ENCODE measurements at places on chromosomes 6 and 20.
A peak's percentile ranks its signal among the peaks of the same experiment; 100 is the strongest.

- DNase-seq: no peak
- H3K27me3 ChIP-seq: no peaks in the 10 kb centered on the region
- H3K4me3 ChIP-seq: no peak overlapping the region
- H3K4me1 ChIP-seq: no peaks in the 10 kb centered on the region
- H3K36me3 ChIP-seq: no peaks in the 10 kb centered on the region
- H3K27ac ChIP-seq: no peak overlapping the region
Observed at GRCh38 chr20:52677216-52677615, 294.9 kb upstream of the TSHZ2 start.

- H3K27me3 ChIP-seq: no peaks in the 10 kb centered on the region
- peaks cover 1% of the 10 kb centered on the region for H3K4me1 ChIP-seq
- no peak overlapping the region for H3K27ac ChIP-seq
- no peak for DNase-seq
- no peaks in the 10 kb centered on the region for H3K36me3 ChIP-seq
Observed at GRCh38 chr20:53748821-53749421, 155.3 kb upstream of the ZNF217 start.

GRCh38 chr6:42045538-42046460, 4.5 kb upstream of the TAF8 start:
- H3K27me3 ChIP-seq: no peaks in the 10 kb centered on the region
- H3K36me3 ChIP-seq: no peaks in the 10 kb centered on the region
- peaks cover 5% of the 10 kb centered on the region for H3K4me1 ChIP-seq
- H3K4me3 ChIP-seq: peak overlapping the region; percentile 22

- H3K36me3 ChIP-seq: no peaks in the 10 kb centered on the region
- H3K4me1 ChIP-seq: peaks cover 7% of the 10 kb centered on the region
- DNase-seq: no peak
- H3K27ac ChIP-seq: no peak overlapping the region
Observed at GRCh38 chr6:46501136-46502089, 10.2 kb upstream of the RCAN2 start.

DNA sequence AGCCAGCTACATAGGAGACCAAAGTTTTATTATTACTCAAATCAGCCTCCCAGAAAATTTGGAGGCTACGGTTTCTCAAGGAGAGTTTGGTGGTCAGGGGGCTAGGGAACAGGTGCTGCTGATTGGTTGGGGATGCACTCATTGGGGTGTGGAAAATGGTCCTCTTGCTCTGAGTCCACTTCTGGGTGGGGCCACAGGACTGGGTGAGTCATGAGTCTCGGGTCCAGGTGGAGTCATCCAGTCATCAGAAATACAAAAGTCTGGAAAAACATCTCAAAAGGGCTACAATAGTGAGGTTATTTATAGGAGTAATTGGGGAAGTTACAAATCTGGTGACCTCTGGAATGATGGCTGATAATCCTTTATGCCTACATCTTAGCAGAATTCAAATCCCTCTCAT, 54.3 kb upstream of the SLC22A16 start:
- H3K27ac ChIP-seq: no peak overlapping the region
- H3K36me3 ChIP-seq: no peaks in the 10 kb centered on the region
- no peaks in the 10 kb centered on the region for H3K27me3 ChIP-seq
- no peaks in the 10 kb centered on the region for H3K4me1 ChIP-seq
- DNase-seq: no peak
- no peak overlapping the region for H3K4me3 ChIP-seq

DNA sequence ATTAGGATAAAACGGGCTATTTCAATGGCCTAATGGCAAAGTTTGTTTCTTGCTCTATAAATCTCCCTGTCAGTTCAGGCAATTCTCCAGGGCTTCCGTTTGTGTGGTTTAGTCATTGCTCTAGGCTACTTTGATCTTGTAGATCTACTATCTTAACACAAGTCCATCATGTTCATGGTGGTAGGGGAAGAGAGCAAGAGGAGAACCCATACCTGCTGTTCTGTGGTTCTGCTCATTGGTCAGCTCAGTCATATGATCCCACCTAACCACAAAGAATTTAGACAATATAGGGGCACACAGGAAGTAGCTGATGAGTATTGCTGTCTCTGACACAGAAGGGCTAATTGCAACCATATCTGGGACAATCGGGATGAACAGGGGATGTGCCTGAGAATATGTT, 4.9 kb upstream of the DEK start:
- H3K27ac ChIP-seq: no peak overlapping the region
- H3K36me3 ChIP-seq: no peaks in the 10 kb centered on the region
- no peaks in the 10 kb centered on the region for H3K4me1 ChIP-seq
- H3K4me3 ChIP-seq: no peak overlapping the region

DNA sequence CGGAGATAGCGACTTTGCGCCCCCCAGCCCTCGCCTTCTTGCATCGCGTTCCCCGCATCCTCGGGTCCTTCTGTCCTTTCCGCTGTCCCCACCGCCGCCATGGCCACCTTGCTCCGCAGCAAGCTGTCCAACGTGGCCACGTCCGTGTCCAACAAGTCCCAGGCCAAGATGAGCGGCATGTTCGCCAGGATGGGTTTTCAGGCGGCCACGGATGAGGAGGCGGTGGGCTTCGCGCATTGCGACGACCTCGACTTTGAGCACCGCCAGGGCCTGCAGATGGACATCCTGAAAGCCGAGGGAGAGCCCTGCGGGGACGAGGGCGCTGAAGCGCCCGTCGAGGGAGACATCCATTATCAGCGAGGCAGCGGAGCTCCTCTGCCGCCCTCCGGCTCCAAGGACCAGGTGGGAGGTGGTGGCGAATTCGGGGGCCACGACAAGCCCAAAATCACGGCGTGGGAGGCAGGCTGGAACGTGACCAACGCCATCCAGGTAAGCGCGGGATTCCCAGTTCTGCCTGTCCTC, 401 bp downstream of the SLC32A1 start:
- no peaks in the 10 kb centered on the region for H3K4me1 ChIP-seq
- no peak overlapping the region for H3K27ac ChIP-seq
- no peak for DNase-seq
- no peaks in the 10 kb centered on the region for H3K27me3 ChIP-seq

DNA sequence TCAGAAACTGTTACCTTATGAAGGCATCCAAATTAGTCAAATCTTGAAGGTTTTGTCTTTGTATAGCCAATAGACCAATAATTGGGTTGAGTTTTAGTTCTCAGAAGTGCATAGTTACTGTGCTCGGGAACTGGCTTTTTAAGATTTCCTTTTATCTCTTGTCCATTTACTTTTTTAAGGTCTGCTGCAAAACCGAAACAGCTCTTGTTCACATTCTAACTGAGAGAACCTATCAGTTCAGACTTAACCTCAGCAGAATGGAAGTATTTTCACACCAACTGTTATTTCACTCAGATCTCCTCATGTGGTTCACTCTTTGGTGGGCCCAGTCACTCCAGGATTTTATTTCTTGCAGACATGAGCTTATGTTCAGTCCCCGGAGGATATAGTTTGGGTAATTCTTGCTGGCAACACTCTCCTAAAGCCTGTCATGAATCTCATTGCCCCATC, 55.5 kb downstream of the TPBG start:
- H3K4me3 ChIP-seq: no peak overlapping the region
- no peaks in the 10 kb centered on the region for H3K4me1 ChIP-seq
- no peak for DNase-seq
- H3K27me3 ChIP-seq: no peaks in the 10 kb centered on the region
- no peaks in the 10 kb centered on the region for H3K36me3 ChIP-seq

- DNase-seq: no peak
- H3K27me3 ChIP-seq: no peaks in the 10 kb centered on the region
- no peak overlapping the region for H3K27ac ChIP-seq
- H3K36me3 ChIP-seq: no peaks in the 10 kb centered on the region
- no peak overlapping the region for H3K4me3 ChIP-seq
- H3K4me1 ChIP-seq: no peaks in the 10 kb centered on the region
Observed at GRCh38 chr20:35592339-35592974, 23.2 kb upstream of the SPAG4 start.

GRCh38 chr6:140275725-140276124, 901.3 kb upstream of the CITED2 start:
- no peak for DNase-seq
- H3K27me3 ChIP-seq: no peaks in the 10 kb centered on the region
- no peaks in the 10 kb centered on the region for H3K4me1 ChIP-seq
- H3K4me3 ChIP-seq: no peak overlapping the region
- H3K36me3 ChIP-seq: no peaks in the 10 kb centered on the region

DNA sequence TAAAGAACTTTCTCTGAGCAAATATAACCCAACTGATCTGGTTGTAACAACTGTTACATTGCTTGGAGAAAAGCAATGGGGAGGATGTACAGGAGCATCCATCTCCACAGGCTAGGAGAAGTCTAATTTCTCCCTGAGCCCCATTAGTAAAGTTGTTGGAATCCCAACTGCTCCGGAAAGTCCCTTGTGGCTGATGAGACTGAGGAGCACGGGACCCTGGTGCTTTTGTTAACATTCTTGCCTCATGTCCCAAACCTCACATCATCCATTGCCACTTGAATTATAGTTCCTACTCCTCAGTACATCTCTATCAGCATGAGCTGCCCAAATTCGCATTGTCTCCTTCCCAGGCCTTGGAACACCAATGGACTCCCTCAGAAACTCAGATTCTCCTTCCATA, 260.6 kb upstream of the BMP2 start:
- no peak overlapping the region for H3K4me3 ChIP-seq
- no peaks in the 10 kb centered on the region for H3K27me3 ChIP-seq
- no peaks in the 10 kb centered on the region for H3K36me3 ChIP-seq
- no peaks in the 10 kb centered on the region for H3K4me1 ChIP-seq
- no peak for DNase-seq
- H3K27ac ChIP-seq: no peak overlapping the region

- no peaks in the 10 kb centered on the region for H3K27me3 ChIP-seq
- no peak overlapping the region for H3K4me3 ChIP-seq
- H3K36me3 ChIP-seq: no peaks in the 10 kb centered on the region
Observed at GRCh38 chr20:4625687-4626086, 96.0 kb upstream of the PRND start.

DNA sequence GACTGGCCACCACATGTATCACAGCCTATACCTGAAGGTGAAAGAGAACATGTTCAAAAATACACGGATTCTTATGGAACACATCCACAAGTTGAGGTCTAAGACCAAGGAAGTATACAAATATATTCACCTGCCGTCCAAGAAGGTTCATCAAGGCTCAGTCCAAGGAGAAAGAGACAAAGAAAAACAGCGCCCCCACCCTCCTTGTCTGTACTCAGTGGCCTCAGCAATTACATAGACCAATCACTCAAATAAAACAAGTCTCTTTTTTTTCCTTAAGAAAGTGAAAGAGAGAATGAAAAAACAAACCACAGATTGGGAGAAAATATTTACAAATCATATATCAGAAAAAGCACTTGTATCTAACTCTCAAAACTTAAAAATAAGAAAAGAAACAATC, 19.5 kb downstream of the CPXM1 start:
- no peak for DNase-seq
- H3K27me3 ChIP-seq: no peaks in the 10 kb centered on the region
- H3K36me3 ChIP-seq: no peaks in the 10 kb centered on the region
- H3K4me1 ChIP-seq: no peaks in the 10 kb centered on the region
- H3K27ac ChIP-seq: no peak overlapping the region

GRCh38 chr6:142195862-142196541, 48.9 kb downstream of the VTA1 start:
- no peaks in the 10 kb centered on the region for H3K36me3 ChIP-seq
- H3K27ac ChIP-seq: no peak overlapping the region
- no peaks in the 10 kb centered on the region for H3K27me3 ChIP-seq
- H3K4me1 ChIP-seq: no peaks in the 10 kb centered on the region

- no peaks in the 10 kb centered on the region for H3K27me3 ChIP-seq
- peaks cover 1% of the 10 kb centered on the region for H3K4me1 ChIP-seq
- no peak for DNase-seq
Observed at GRCh38 chr20:9276966-9277468, 208.1 kb downstream of the PLCB4 start.

DNA sequence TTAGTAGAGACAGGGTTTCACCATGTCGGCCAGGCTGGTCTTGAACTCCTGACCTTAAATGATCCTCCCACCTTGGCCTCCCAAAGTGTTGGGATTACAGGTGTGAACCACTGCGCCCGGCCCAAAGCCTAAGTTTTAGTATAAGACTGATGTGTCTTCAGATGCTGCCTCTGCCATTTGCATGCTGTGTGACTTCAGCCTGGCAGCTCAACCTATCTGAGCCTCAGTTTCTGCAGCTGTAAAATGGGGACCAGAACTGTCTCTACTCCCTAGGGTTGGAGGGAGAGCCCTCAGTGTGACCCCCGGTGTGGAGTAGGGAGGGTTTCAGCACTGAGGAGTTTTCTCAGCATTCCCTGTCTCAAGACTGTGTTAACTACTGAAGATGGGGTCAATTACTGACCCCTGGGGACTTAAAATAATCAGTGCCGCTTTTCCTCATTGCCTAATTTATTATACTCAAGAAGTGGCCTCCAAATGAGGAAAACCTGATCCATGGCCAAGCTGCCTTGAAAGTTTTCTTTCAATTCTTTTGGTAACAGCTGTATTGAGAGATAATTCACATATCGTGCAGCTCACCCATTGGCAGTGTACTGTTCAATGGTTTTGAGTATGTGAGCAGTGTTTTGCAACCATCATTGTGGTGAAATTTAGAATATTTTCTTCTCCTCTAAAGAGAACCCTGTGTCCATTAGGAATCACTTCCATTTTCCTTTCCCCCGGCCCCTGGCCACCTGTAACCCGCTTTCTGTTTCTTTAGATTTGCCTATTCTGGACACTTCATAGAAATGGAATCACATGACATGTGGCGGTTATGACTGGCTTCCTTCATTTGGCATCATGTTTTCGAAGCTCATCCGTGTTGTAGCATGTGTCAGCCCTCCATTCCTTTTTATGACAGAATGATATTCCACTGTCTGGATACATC, 64.8 kb downstream of the PHACTR3 start:
- no peaks in the 10 kb centered on the region for H3K27me3 ChIP-seq
- H3K36me3 ChIP-seq: no peaks in the 10 kb centered on the region
- H3K27ac ChIP-seq: no peak overlapping the region
- no peak overlapping the region for H3K4me3 ChIP-seq

GRCh38 chr6:31814677-31815024, 432 bp downstream of the HSPA1L start:
- H3K27me3 ChIP-seq: no peaks in the 10 kb centered on the region
- no peaks in the 10 kb centered on the region for H3K36me3 ChIP-seq
- H3K4me1 ChIP-seq: peaks cover 2% of the 10 kb centered on the region
- H3K4me3 ChIP-seq: peak overlapping the region; percentile 59
- DNase-seq: peak; percentile 95

- no peaks in the 10 kb centered on the region for H3K27me3 ChIP-seq
- no peaks in the 10 kb centered on the region for H3K4me1 ChIP-seq
- H3K4me3 ChIP-seq: no peak overlapping the region
- no peak for DNase-seq
- H3K27ac ChIP-seq: no peak overlapping the region
Observed at GRCh38 chr6:114040871-114041270, 69.9 kb upstream of the HDAC2 start.

GRCh38 chr6:46893648-46894047, 28.1 kb downstream of the ADGRF5 start:
- no peak overlapping the region for H3K27ac ChIP-seq
- H3K27me3 ChIP-seq: no peaks in the 10 kb centered on the region
- no peaks in the 10 kb centered on the region for H3K36me3 ChIP-seq
- no peaks in the 10 kb centered on the region for H3K4me1 ChIP-seq
- no peak for DNase-seq
- no peak overlapping the region for H3K4me3 ChIP-seq

All from ovary (tissue), 10 donors.